Activated T-helper 1 cell treated with anti-CD3 and anti-CD28 coated beads, Interleukin-2, amount 50 U/mL, for 16 hours (primary cell): ENCODE measurements at places on chromosomes 13 and 19.

DNA sequence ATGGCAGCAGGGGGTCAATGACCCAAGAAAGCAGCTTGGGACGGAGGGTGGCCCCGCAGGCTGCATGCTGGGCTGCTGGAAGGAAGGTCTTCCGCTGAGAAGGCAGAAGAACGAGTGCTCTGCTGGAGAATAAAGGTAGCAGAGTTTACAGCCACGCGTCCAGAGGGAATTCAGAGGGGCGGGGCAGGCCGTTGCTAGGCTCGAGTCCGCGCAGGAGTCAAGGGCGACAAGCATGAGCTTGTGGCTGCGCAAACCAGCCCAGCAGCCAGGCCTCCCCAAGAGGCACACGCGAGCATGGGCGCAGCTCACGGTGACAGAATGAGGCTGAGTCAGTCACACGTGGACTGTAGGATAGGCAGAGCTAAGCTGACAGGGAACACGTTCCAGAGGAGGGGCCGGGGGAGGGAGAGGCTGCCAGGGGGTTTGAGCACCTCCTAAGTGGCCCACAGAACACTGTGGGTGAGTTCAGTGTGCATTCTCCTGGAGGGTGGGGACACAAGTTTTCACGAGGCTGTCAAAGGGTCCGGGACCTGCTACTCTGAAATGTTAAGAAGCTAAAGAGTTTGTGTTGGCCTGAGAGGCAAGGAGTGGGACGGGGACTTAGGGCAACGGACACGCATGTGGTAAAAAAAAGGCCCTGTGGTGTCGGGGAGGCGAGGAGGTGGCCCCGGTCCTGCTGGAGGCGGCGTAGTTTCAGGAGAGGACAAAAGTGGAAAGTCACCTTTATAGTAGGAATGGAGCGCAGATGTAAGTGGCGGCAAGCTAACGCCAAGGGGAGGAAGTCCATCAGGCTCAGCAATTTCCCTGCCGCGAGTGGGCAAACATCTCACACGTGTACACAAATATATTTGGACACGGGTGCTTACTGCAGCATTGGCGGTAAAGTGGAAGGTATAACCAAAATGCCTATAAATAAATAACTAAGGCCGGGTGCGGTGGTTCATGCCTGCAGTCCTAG lies 17.7 kb downstream of the RFX2 start:
- DNase-seq = no peak

GRCh38 chr19:43525836-43526771 lies 897 bp downstream of the ETHE1 start:
- no peak for DNase-seq

GRCh38 chr19:2747349-2747748 lies 7.5 kb upstream of the SLC39A3 start:
- no peak for DNase-seq

GRCh38 chr13:30159446-30159839 lies 147.9 kb downstream of the KATNAL1 start:
- no peak for DNase-seq

- DNase-seq = no peak
Measured at GRCh38 chr13:26895081-26895807, 134.7 kb upstream of the GPR12 start.

GRCh38 chr19:13652810-13653590 lies 111.3 kb upstream of the MRI1 start:
- no peak for DNase-seq

DNA sequence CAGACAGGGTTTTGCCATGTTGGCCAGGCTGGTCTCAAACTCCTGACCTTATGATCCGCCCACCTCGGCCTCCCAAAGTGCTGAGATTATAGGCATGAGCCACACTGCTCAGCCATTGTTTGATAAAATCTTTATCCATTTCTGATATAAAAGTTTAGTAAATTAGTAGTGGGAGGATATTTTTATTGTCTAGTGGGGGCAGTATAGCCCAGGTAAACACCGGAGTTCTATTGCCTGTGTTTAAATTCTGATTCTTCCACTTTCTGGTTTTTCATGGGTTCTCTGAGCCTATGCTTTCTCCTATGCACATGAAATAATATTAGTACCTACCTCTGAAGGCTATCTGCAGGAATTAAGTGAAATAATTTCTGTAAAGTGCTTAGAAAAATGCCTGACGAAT lies 20.1 kb upstream of the ARHGEF18 start:
- no peak for DNase-seq

GRCh38 chr19:1765232-1765903 lies 12.1 kb downstream of the ONECUT3 start:
- DNase-seq = no peak

- DNase-seq = no peak
Measured at GRCh38 chr13:44803390-44803789, 185.9 kb downstream of the NUFIP1 start.

GRCh38 chr19:16160445-16160942 lies 12.8 kb downstream of the CIB3 start:
- DNase-seq = no peak

DNA sequence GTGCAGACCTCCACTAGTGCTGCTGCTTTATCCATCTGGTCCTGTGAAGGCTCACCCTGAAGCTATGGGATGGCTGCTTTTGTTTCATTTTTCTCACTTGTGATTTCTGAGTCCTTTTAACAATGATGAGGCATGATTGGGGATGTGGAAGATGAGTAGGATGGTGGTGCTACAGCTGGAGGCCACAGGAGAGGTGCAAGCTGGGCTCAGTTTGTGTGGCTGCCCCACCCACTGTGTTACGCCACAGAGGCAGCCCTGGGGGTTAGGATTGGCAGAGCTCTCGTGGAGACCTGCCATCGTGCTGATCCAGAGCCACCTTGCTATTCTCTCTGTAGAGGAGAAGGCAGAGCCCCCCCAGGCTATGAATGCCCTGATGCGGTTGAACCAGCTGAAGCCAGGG lies 19.6 kb upstream of the QTRT1 start:
- DNase-seq = no peak

GRCh38 chr13:64884976-64885375 lies 2345.2 kb downstream of the PCDH9 start:
- DNase-seq = no peak

DNA sequence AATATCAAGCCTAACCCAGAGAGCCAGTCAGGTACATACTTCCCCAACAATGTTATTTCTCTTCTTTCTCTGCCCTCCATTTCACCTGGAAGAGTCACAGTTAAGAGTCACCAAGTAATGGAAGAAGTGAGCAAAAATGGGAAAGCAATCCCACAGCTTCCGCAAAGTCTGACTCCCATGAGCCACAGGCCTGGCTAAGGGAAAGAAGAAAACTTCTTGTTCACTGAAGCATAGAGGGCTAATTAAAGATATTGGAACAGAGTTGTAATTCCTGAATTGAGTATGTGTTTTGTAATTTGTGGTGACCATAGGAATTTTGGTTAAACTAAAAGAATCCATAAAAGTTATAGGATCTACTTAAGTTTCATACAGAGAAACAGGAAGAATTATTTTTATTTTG lies 830.9 kb upstream of the PCDH20 start:
- DNase-seq = no peak

DNA sequence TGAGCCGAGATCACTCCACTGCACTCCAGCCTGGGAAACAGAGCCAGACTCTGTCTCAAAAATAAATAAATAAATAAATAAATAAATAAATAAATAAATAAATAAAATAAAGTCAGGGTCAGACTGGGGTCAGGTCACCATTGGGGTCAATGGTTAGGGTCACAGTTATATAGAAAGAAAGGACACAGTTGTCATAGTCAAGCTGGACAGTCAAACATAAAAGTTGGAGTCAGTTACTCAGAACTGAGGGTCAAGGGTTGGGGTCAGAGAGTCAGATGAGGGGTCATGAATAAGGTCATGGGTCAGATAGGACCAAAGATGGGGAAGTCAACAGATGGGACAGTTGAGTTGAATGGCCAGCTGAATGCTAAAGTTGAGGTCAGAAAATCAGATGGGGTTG lies 16.7 kb upstream of the EPOR start:
- DNase-seq = no peak

DNA sequence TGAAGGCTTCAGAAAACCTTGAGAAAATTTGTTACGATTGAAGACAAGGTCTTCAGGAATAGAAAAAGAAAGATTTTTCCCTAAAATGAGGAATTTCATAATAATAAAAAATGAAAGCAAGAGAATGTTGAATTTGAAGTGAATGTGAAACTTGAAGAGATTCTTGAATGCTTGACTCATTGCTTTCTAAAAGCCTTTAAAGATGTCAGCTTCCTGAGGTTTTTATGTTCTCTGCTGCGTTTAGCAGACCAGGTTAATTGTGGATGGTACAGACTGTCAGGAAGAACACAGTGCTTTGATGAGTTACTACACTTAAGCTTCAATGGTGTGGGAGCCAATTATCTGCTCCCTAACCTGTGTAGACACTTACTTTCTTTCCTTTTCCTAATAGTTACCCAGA lies 96.3 kb upstream of the FNDC3A start:
- no peak for DNase-seq

GRCh38 chr19:54188215-54188871 lies 1.0 kb downstream of the MBOAT7 start:
- no peak for DNase-seq

DNA sequence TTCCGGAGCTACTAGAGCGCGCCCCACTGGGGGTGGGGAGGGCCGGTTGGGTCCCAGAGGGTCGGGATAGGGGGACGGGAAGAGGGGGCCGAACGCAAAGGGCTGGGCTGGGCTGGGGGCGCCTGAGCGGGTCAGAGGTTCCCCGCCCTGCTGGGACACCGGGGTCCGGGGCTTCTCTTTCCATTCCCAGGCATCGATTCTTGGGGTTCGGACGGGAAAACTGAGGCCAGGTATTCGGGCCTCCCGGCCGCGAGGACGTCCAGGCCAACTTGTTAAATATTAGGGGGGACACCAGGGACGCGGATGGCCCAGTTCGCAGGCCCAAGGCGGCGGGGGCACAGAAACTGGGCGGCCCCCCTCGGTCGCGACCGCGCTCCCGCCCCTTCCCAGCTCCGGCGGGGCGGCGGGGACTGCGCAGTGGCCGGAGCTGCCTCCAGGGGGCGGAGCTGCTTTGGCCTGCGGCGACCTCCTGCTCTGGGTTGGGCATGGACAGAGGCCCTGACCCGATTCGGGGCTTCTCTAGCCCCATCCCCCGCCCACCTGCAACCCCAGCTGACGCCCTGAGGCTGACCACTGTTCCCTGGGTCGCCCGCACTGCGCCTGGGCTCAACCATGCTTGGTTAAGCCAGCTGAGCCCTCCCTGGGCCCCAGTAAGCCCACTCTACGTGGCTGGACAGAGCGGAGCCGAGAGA lies 1.2 kb upstream of the KLF16 start:
- DNase-seq = no peak

DNA sequence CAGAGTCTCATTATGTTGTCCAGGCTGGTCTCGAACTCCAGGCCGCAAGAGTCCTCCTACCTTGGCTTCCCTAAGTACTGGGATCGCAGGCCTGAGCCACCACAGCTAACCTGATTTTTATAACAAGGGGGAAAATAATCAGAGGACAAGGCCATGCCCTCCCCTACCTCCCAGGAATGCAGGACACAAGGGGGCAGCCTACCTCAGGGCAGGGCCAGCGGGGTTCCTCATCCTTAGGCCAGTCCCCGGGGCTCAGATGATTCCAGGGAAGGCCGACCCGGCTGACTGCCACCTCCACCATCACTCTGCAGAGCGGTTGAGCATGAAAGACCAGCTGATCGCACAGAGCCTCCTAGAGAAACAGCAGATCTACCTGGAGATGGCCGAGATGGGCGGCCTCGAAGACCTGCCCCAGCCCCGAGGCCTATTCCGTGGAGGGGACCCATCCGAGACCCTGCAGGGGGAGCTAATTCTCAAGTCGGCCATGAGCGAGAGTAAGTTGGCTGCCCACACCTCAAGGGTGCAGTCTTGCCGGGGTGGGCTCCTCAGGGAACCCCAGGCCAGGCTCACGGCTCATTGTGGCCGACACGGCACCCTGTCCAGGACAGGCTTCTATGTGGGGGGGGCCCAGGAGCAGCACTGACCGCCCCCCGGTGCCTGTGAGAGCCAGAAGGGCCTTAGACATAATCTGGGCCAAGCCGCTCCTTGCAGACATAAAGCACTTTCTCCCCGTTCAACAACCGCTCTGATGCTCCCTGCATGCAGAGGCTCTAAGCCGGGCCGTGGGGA lies 26.8 kb downstream of the PEX11G start:
- DNase-seq = no peak

DNA sequence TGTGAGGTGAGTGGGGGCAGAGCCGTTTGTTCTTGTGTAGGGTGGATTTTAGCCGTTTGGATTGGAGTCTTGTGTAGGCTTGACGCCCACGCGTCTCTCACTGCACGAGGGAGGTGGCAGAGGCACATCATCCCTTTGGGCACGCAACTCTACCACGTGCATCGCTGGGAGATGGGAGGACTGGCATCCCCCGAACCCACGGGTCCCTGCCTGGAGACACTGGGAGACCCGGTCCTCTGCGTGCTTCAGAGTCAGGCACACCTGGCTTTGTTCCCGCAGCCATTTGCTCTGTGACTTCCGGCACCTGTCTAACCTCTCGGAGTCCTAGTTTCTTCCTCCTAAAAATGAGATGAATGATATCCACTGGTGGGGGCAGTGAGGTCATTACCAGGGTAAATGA lies 6.4 kb downstream of the ARHGEF7 start:
- no peak for DNase-seq

GRCh38 chr13:40682449-40683240 lies 16.2 kb upstream of the FOXO1 start:
- no peak for DNase-seq

DNA sequence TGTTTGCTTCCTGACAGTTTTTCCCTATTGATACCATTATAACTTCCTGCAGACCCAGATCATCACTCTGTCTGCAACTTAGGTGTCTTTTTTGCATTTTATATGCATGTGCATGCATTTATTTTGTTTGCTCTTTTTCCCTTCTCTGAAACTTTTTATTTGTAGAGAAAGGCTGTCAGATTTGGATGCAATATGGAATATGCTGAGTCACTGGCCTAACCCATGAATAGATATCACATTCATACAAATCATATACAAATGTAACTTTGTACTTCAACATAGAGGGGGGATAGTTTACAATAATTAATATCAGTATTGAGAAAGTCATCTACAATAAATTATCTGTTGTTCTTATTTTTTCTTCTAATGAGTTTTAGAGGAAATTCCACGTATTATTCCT lies 1465.0 kb downstream of the EFNB2 start:
- no peak for DNase-seq

GRCh38 chr19:44700547-44700946 lies 1.6 kb downstream of the CEACAM16 start:
- DNase-seq = no peak

DNA sequence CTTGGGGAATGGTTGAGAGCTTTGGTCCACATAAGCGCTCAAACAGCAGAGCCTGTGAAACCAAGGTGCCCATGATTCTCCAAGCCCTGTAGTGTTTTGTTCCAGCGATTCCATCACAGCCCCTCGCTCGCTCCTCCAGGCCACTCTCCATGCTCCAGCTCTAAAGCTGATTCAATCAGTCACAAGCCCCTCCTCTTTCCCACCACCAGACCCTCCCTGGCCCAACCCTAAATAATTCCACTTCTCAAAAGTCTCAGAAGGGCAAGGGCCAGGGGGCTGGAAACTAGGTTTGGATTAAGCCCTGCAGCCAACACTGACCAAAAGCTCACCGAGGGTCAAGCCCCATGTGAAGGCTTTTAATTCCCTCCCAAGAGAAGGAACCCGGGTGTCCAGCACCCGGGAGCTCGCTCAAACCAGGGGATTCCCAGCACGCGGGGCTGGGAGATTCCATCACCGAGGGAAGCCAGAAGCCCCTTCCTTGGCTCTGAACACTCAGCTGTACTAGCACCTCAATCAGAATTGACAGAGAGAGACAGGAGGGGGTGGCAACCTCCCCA lies 1.5 kb downstream of the ZNF296 start:
- no peak for DNase-seq
